Small intestine (tissue), 16 donors: ENCODE measurements at places on chromosomes 2 and 18. TPM values are rescaled to one million over a fixed set of nuclear protein-coding genes. Genes with fewer than 3 reads are reported as not detected.

The CNNM3 gene
- polyA plus RNA-seq: 5.7 TPM

GRCh38 chr2:127985735-127986134 lies 42.1 kb downstream of the SAP130 start:
- no peak for DNase-seq
- H3K27ac ChIP-seq: no peak overlapping the region
- H3K36me3 ChIP-seq: peaks cover 61% of the 10 kb centered on the region
- H3K4me3 ChIP-seq: no peak overlapping the region
- no peaks in the 10 kb centered on the region for H3K4me1 ChIP-seq

The SPATA3 gene
- polyA plus RNA-seq: not detected

DNA sequence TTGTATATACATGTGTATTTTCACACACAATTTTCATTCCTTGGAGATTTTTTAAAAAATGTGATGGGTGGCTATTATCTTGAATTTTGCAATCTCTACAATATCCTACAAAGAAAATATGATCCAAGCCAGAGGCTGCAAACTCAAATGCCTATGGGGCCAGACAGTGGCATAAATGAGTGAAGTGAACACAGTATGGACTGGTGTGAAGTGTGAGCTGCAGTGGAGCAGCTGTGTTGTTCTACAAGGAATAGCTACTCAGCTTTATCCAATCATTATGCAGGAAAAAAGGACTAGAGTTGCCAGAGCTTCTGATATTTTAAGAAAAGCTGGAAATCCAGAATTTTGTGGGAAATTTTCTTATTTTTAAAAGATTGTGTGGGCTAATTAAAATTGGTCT lies 62.1 kb downstream of the ARHGEF33 start:
- no peaks in the 10 kb centered on the region for H3K36me3 ChIP-seq
- DNase-seq: no peak
- H3K27me3 ChIP-seq: no peaks in the 10 kb centered on the region
- H3K4me1 ChIP-seq: no peaks in the 10 kb centered on the region
- no peak overlapping the region for H3K27ac ChIP-seq
- H3K4me3 ChIP-seq: no peak overlapping the region

GRCh38 chr18:52937840-52938239 lies 597.8 kb downstream of the DCC start:
- H3K4me3 ChIP-seq: no peak overlapping the region
- no peaks in the 10 kb centered on the region for H3K36me3 ChIP-seq
- no peak for DNase-seq
- H3K4me1 ChIP-seq: no peaks in the 10 kb centered on the region

GRCh38 chr2:51995293-51995692 lies 963.4 kb upstream of the NRXN1 start:
- H3K4me1 ChIP-seq: no peaks in the 10 kb centered on the region
- H3K36me3 ChIP-seq: no peaks in the 10 kb centered on the region
- no peak overlapping the region for H3K4me3 ChIP-seq
- no peak for DNase-seq
- H3K27ac ChIP-seq: no peak overlapping the region
- no peaks in the 10 kb centered on the region for H3K27me3 ChIP-seq

The EFHD1 gene
- 8.5 TPM for polyA plus RNA-seq

The RNU2-63P gene
- polyA plus RNA-seq: not detected

- H3K27ac ChIP-seq: peak within 1 kb of the TSS; percentile 93
- peak within 1 kb of the TSS; percentile 66 for H3K4me3 ChIP-seq
- H3K4me1 ChIP-seq: peaks cover 5% of the 10 kb centered on the region
- no peaks in the 10 kb centered on the region for H3K27me3 ChIP-seq
Measured at GRCh38 chr2:85584354-85584856, at the start of gene VAMP5. TSS of gene VAMP5 (plus strand) at chr2:85584431. CDS start at chr2:85584491, 60 bp downstream.

The CFAP65 gene
- polyA plus RNA-seq: 1.1 TPM

DNA sequence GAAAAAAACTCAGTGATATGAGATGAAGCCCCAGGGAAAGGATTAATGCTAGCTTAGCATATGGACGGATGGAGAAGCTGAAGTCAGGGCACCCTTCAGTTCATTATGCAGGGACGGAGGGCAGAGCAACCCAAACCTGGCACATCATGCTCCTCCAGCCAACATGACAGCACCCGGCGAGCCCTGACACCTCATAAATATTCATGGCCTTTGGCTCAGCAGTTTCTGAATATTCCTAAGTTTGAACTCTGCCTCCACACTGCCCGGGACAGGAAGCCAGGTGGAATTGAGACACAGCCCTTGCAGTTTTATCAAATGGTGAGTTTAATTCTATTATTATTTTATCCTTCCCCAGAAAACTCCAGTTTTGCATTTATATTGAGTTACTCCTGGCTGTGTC lies 87.3 kb upstream of the SH3BP4 start:
- H3K36me3 ChIP-seq: no peaks in the 10 kb centered on the region
- no peaks in the 10 kb centered on the region for H3K27me3 ChIP-seq
- no peak overlapping the region for H3K4me3 ChIP-seq
- H3K27ac ChIP-seq: no peak overlapping the region
- H3K4me1 ChIP-seq: peaks cover 3% of the 10 kb centered on the region

The EPHA4 gene
- 2.9 TPM for polyA plus RNA-seq

DNA sequence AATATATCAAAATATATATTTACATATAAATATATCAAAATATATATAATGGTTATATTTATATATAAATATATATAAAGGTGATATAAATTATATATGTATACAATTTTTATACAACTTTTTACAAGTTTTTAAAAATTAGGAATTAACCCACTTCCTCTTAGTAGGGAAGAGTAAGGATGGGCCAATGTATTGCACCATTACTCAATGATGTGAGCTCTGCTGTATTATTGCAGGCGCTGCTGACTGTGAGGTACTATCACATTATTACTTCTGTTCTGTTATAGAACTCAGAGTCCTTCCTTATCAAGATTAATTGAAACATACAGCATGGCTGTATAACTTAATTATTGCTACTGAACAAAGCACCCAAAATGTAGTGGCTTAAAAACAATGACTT lies 46.0 kb downstream of the CCDC195 start:
- no peaks in the 10 kb centered on the region for H3K36me3 ChIP-seq
- H3K27me3 ChIP-seq: no peaks in the 10 kb centered on the region
- no peak overlapping the region for H3K27ac ChIP-seq
- H3K4me1 ChIP-seq: no peaks in the 10 kb centered on the region
- H3K4me3 ChIP-seq: no peak overlapping the region
- no peak for DNase-seq

The FRZB gene
- polyA plus RNA-seq: 39.1 TPM

- no peaks in the 10 kb centered on the region for H3K36me3 ChIP-seq
- no peaks in the 10 kb centered on the region for H3K27me3 ChIP-seq
- H3K27ac ChIP-seq: no peak overlapping the region
- no peak for DNase-seq
- H3K4me3 ChIP-seq: no peak overlapping the region
Measured at GRCh38 chr2:72524071-72524470, 301.8 kb downstream of the EXOC6B start.

The C2orf15 gene
- polyA plus RNA-seq: 5.6 TPM

DNA sequence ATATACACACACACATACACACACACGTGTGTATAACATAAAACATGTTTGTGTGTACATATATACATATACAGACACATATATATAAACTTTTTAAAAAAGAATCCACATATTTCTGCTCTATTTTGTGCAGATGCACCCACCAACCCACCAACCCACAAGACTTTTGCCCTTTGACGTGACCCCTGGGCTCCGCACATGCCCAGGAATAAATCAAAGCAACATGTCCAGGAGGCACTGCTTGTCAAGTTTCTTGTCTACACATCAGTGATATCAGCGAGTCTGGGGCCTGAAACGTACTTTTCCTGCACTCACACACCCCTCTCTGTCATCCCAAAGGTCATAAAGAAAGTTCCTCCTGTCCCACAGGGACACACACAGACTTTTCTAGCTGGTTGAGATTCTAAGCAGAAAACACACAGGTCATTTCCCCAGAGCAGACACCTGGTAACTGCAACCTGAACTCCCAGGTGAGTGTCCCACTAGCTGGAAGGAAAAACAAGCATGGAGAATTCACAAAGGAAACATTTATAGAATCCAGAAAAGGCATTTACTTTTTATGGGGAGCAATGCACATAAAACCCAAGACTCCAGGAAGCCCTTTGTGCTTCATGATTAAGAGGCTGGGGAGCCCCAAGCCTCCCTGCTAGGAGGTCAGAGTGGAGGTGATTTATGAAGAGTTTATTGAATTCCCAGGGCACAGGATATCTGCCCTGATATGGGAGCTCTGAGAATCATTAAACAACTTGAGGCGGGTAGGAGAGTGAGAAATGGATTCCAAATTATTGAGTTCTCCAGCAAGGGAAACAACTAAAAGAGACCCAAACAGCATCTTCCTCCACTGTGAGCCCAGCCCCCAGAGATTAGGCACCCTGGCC lies 211.6 kb downstream of the MGAT5 start:
- no peaks in the 10 kb centered on the region for H3K27me3 ChIP-seq
- no peaks in the 10 kb centered on the region for H3K36me3 ChIP-seq
- H3K4me1 ChIP-seq: no peaks in the 10 kb centered on the region
- no peak overlapping the region for H3K27ac ChIP-seq
- no peak overlapping the region for H3K4me3 ChIP-seq
- DNase-seq: no peak

GRCh38 chr2:218962859-218963492 lies 3.5 kb downstream of the CDK5R2 start:
- H3K36me3 ChIP-seq: no peaks in the 10 kb centered on the region
- H3K4me3 ChIP-seq: no peak overlapping the region
- DNase-seq: peak; percentile 82
- no peaks in the 10 kb centered on the region for H3K4me1 ChIP-seq
- peak overlapping the region; percentile 6 for H3K27ac ChIP-seq

- no peaks in the 10 kb centered on the region for H3K4me1 ChIP-seq
- DNase-seq: no peak
- H3K27ac ChIP-seq: no peak overlapping the region
Measured at GRCh38 chr2:198322275-198322674, 517.9 kb downstream of the PLCL1 start.

- H3K36me3 ChIP-seq: no peaks in the 10 kb centered on the region
- peaks cover 20% of the 10 kb centered on the region for H3K4me1 ChIP-seq
- H3K27me3 ChIP-seq: no peaks in the 10 kb centered on the region
- DNase-seq: peak; percentile 94
- H3K27ac ChIP-seq: peak overlapping the region; percentile 61
Measured at GRCh38 chr2:240876475-240877251, 8.0 kb downstream of the AGXT start.

- H3K27ac ChIP-seq: peak overlapping the region; percentile 90
- peaks cover 2% of the 10 kb centered on the region for H3K4me1 ChIP-seq
- no peak for DNase-seq
- H3K27me3 ChIP-seq: no peaks in the 10 kb centered on the region
- H3K36me3 ChIP-seq: no peaks in the 10 kb centered on the region
- no peak overlapping the region for H3K4me3 ChIP-seq
Measured at GRCh38 chr2:237675316-237675715, 47.9 kb downstream of the LRRFIP1 start.

The GKN1 gene
- not detected for polyA plus RNA-seq

- H3K4me3 ChIP-seq: no peak overlapping the region
- no peaks in the 10 kb centered on the region for H3K4me1 ChIP-seq
- no peaks in the 10 kb centered on the region for H3K27me3 ChIP-seq
- H3K27ac ChIP-seq: no peak overlapping the region
- DNase-seq: peak; percentile 63
- H3K36me3 ChIP-seq: no peaks in the 10 kb centered on the region
Measured at GRCh38 chr2:239882331-239882732, 142.8 kb downstream of the NDUFA10 start.

- peak; percentile 88 for DNase-seq
- H3K27ac ChIP-seq: no peak overlapping the region
- no peaks in the 10 kb centered on the region for H3K27me3 ChIP-seq
- H3K36me3 ChIP-seq: no peaks in the 10 kb centered on the region
Measured at GRCh38 chr2:28507796-28508764, 12.2 kb downstream of the PLB1 start.

- H3K36me3 ChIP-seq: no peaks in the 10 kb centered on the region
- DNase-seq: no peak
- no peak overlapping the region for H3K4me3 ChIP-seq
Measured at GRCh38 chr18:8659609-8660242, 45.6 kb upstream of the MTCL1 start.

- H3K27ac ChIP-seq: no peak overlapping the region
- no peaks in the 10 kb centered on the region for H3K4me1 ChIP-seq
- H3K36me3 ChIP-seq: no peaks in the 10 kb centered on the region
- H3K27me3 ChIP-seq: no peaks in the 10 kb centered on the region
Measured at GRCh38 chr2:198913394-198914152, 544.2 kb downstream of the SATB2 start.

DNA sequence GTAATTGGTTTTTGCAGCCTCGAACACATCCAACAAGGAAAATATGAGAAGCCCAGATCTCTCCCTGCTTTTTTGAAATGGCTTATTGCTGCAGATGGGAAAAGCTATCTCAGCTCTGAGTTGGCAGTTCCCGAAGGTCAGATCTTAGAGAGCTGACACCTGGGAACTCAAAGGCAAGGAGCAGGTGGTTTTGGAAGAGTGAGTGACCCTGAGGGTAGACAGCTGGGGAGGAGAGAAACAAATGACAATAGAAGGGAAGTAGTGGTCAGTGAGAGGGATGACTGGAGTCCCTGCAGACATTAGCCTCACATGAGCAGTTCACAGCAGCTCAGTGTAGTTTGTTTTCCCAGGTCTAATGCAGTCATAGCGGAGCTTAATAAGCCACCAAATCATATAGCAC lies 317.9 kb downstream of the STK39 start:
- DNase-seq: no peak
- no peaks in the 10 kb centered on the region for H3K4me1 ChIP-seq
- H3K27ac ChIP-seq: no peak overlapping the region
- H3K36me3 ChIP-seq: no peaks in the 10 kb centered on the region
- H3K4me3 ChIP-seq: no peak overlapping the region

The SP140 gene
- 3.0 TPM for polyA plus RNA-seq

The FAM110C gene
- 6.2 TPM for polyA plus RNA-seq

- H3K4me3 ChIP-seq: no peak overlapping the region
- H3K27me3 ChIP-seq: no peaks in the 10 kb centered on the region
- no peak for DNase-seq
- H3K27ac ChIP-seq: no peak overlapping the region
Measured at GRCh38 chr18:68893354-68893753, 95.5 kb downstream of the CCDC102B start.

GRCh38 chr18:2392446-2392845 lies 178.9 kb downstream of the METTL4 start:
- no peak for DNase-seq
- no peak overlapping the region for H3K27ac ChIP-seq
- H3K4me1 ChIP-seq: no peaks in the 10 kb centered on the region

The MROH2A gene
- polyA plus RNA-seq: 0.54 TPM

DNA sequence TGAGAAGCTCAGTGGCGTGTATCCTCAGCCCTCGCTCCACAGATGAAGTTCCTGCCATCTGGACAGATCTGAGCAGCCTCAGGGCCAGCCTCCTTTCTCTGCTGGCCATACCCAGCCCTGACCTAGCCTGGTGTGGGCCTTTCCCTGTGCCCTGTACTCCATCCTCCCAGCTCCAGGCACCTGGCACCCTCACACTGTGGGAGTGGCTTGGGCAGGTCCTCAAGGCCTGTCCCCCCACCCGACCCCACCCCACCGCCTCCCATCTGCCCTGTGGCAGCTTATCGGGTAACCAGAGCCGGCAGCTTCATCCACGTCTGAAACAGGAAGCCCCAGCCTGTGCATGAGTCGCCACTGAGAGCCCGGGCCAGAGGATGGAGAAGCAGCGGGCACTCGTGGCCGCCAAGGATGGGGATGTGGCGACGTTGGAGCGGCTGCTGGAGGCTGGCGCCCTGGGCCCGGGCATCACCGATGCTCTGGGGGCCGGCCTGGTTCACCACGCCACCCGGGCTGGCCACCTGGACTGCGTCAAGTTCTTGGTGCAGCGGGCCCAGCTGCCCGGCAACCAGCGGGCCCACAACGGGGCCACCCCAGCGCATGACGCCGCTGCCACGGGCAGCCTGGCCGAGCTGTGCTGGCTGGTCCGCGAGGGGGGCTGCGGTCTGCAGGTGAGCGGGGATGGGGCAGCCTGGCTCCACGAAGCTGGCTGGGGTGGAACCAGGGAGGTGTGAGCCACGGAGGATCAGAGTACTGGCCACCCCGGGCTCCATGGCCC lies at the start of gene ESPNL:
Gene ESPNL, plus strand, starts transcription at position 292 of the 772 bp plus-strand sequence. Its CDS starts 80 bp downstream, at position 372.
- H3K4me1 ChIP-seq: peaks cover 3% of the 10 kb centered on the region
- no peak within 1 kb of the TSS for H3K27ac ChIP-seq
- H3K36me3 ChIP-seq: no peaks in the 10 kb centered on the region

The ADAM23 gene
- 1.6 TPM for polyA plus RNA-seq
